Natural killer cell treated with Interleukin-12 subunit alpha and Interleukin-12 subunit beta and Interleukin-15 and Interleukin-18, amount 100 ng/mL, for 72 hours (primary cell): ENCODE measurements at places on chromosomes 12 and 14.
A peak's percentile ranks its signal among the peaks of the same experiment; 100 is the strongest.

- no peaks in the 10 kb centered on the region for H3K4me1 ChIP-seq
- no peak overlapping the region for H3K27ac ChIP-seq
- peaks cover 4% of the 10 kb centered on the region for H3K36me3 ChIP-seq
Observed at GRCh38 chr14:47978871-47979270, 303.5 kb upstream of the MDGA2 start.

DNA sequence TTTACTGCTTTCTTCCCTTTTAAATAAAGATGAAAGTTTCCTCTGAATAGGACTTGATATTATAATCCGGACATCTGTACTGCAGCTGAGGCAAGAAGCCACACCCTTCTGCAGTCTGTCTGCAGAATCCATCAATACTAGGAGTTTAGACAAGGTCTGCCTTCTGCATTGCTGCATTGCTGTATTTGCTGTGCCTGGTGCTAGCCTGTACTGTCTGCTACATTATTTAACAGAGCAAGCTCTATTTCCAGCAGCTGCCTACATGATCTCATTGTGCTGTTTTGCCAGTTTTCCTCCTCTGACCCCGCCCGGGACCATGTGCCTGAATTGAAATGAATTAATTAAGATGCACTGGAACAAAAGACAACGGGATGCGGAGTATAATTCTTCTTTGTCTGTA is 1.7 kb downstream of the TUBA1A start:
- H3K27ac ChIP-seq: peak overlapping the region; percentile 90
- peaks cover 7% of the 10 kb centered on the region for H3K36me3 ChIP-seq
- H3K4me1 ChIP-seq: peaks cover 24% of the 10 kb centered on the region
- H3K4me3 ChIP-seq: peak overlapping the region; percentile 92

DNA sequence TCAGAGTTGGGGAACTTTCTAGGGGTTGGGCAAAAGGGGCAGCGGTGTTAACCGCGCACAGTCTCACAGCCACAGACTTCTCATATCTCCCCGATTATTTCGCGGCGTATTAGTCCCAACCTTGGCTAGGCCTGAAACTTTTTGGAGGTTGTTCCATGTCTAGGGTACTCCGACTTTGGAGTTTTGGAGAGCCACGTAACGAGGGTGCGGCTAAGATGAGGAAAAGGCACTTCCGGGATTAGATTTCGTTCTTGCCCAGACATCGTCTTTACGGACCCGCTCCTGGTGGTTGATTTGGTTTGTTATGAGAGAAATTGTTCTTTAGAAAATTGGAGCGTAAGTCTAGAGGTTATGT is 513 bp downstream of the CCNK start:
- peak overlapping the region; percentile 97 for H3K27ac ChIP-seq
- peak overlapping the region; percentile 89 for H3K4me3 ChIP-seq
- DNase-seq: no peak
- H3K4me1 ChIP-seq: peaks cover 54% of the 10 kb centered on the region

- no peak overlapping the region for H3K27ac ChIP-seq
- H3K36me3 ChIP-seq: no peaks in the 10 kb centered on the region
- no peaks in the 10 kb centered on the region for H3K4me1 ChIP-seq
- no peak overlapping the region for H3K4me3 ChIP-seq
- no peak for DNase-seq
- no peaks in the 10 kb centered on the region for H3K27me3 ChIP-seq
Observed at GRCh38 chr14:69328765-69329164, 68.8 kb downstream of the GALNT16 start.

GRCh38 chr14:40221428-40221827 is 789.2 kb upstream of the FBXO33 start:
- peaks cover 4% of the 10 kb centered on the region for H3K36me3 ChIP-seq
- no peaks in the 10 kb centered on the region for H3K4me1 ChIP-seq
- H3K4me3 ChIP-seq: no peak overlapping the region

DNA sequence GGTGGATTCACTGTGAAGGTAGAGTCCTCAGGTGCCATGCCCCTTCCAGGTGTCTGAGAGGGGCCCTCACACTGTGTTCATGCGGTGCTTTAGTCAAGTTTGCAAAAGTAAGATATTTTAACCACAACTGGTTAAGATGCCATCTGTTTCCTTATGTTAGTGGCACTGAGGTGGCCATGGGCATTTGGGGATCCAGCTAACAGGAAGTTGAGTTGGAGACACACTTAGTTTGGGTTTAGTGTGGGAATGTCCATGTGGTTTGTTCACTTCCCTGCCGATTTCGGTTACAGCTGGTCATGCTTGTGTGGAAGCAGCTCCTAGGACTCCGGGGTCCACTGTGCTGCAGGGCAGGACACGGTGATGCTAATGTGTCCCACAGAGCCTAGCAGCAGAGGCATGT is 17.3 kb upstream of the ABHD12B start:
- no peak overlapping the region for H3K27ac ChIP-seq
- H3K36me3 ChIP-seq: no peaks in the 10 kb centered on the region

GRCh38 chr14:59224341-59224740 is 35.9 kb downstream of the DAAM1 start:
- H3K4me3 ChIP-seq: no peak overlapping the region
- no peak overlapping the region for H3K27ac ChIP-seq
- H3K4me1 ChIP-seq: peaks cover 8% of the 10 kb centered on the region
- H3K27me3 ChIP-seq: no peaks in the 10 kb centered on the region
- H3K36me3 ChIP-seq: no peaks in the 10 kb centered on the region
- no peak for DNase-seq

DNA sequence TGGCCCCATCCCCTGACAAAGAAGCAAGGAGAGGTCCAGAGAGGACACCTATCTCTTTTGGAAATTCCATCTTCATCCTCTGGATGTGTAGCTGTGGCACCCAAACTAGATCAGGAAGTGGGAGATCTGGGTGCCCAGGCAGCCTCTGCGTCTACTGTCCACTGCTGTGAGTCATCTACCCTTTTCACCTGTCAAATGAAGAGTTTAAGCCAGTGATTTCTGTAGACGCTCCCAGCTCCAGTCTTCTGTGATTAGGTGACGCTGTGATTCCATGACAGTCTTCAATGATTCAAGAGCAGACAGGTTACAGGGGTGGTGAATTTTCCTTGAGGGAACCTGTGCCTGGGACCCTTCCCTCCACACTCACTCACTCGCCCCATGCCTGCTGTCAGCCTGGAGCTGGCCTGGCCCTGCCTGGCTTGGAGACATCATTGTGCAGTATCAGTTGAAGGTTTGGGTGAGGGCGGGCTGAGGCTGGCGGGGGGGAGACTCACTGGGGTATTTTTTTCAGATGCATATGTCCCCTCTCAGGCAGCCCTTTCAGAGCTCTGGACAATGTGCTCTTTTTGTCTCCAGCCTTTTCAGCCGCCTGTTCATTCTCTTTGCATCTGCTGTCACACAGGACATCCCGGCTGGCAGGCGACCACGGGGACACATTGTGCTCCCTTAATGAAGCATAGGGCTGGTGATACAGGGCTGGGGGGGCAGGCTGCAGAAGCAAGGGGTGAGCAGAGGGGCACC is 56.8 kb upstream of the PARP11 start:
- DNase-seq: no peak
- H3K36me3 ChIP-seq: no peaks in the 10 kb centered on the region
- H3K4me1 ChIP-seq: peaks cover 5% of the 10 kb centered on the region
- no peak overlapping the region for H3K4me3 ChIP-seq

DNA sequence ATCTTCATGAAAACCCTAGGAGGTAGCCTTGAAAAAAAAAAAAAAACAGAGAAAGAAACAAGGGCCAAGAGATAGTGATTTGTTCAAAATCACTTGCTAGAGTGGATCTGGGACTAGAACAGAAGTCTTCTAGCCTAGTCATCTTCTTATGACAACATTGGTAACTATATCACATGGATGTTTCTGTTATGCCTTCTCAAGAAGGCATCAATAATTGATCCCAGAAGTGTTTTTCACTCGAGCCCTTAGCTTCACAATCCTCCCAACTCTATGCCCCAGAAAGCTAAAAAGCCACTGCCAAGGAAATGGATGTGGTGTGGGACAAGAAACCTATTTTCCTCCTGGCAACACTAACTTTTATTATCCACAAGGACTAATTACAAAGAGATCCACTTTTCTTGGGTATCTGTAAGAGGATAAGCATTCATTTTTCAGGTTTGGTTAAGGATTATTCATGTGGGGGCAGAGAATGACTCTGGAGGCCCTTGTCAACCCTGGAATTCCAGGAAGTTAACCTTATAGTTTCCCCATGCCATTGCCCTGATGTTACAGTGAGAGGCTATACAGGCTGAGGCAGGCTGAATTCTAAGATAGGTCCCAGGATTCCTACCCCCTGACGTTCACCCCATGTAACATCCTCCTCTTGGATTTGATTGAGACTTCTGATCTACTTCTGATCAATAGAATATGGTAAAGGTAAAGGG is 67.7 kb upstream of the CPM start:
- H3K27ac ChIP-seq: no peak overlapping the region
- no peak for DNase-seq
- peaks cover 20% of the 10 kb centered on the region for H3K27me3 ChIP-seq
- no peaks in the 10 kb centered on the region for H3K4me1 ChIP-seq
- no peak overlapping the region for H3K4me3 ChIP-seq

GRCh38 chr12:65882486-65882885 is 58.2 kb downstream of the HMGA2 start:
- H3K27me3 ChIP-seq: peaks cover 30% of the 10 kb centered on the region
- no peaks in the 10 kb centered on the region for H3K36me3 ChIP-seq
- H3K4me3 ChIP-seq: no peak overlapping the region

DNA sequence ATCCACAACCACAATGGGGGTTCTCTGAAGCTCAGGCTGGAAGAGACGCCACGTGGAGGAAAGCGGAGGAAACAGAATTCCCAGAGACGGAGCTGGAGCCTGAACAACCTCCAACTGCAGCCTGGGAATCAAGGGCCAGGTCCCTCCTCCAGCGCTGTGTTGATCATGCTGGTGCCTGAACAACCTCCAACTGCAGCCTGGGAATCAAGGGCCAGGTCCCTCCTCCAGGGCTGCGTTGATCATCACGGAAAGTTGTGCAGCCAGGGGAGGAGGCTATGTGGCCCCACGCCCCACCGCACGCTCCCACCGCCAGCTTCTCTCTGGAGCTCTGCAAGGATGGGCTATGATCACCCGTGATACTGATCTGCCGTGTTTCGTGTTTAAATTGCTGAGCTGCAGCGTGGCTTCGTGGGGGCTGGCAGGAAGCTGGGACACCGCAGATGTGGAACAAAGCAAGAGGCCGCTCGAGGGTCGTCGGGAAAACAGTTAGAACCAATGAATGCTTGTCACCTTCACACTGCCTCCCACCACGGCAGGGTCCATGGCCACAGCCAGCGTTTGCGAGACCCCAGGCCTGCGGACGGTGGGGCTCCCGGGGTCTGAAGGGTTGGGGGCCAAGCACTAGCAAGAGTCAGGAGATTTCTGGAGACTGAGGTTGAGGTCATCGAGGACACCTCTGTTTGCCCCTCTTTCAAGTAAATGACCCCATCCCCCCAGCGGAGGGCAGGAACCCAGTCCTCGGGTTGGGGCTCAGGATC is 51.8 kb upstream of the FBRSL1 start:
- H3K36me3 ChIP-seq: no peaks in the 10 kb centered on the region
- peaks cover 15% of the 10 kb centered on the region for H3K27me3 ChIP-seq
- H3K27ac ChIP-seq: no peak overlapping the region

GRCh38 chr14:54493293-54493692 is 4.5 kb upstream of the GMFB start:
- DNase-seq: no peak
- no peak overlapping the region for H3K4me3 ChIP-seq
- H3K4me1 ChIP-seq: peaks cover 11% of the 10 kb centered on the region
- no peaks in the 10 kb centered on the region for H3K36me3 ChIP-seq
- H3K27ac ChIP-seq: no peak overlapping the region

- H3K36me3 ChIP-seq: no peaks in the 10 kb centered on the region
- H3K27ac ChIP-seq: peak overlapping the region; percentile 98
- H3K27me3 ChIP-seq: no peaks in the 10 kb centered on the region
Observed at GRCh38 chr12:108664338-108665258, 30.9 kb upstream of the SELPLG start.

DNA sequence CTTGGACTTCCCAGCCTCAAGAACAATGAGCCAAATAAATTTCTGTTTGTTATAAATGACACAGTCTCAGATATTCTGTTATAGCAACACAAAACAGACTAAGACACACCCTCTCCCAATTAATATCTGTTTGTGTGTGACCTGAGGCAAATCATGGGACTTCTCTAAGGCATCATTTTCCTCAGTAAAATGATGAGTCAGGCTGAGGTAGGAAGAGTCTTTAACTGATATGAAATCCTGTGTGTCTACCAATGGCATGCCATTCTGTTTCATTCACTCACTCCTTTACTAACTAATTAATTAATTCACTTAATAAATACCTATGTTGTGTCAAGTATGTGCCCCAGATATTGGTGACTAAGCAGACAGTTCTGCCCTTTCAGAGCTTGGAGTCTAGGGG is 258.4 kb upstream of the CRY1 start:
- peak overlapping the region; percentile 3 for H3K4me3 ChIP-seq
- peak overlapping the region; percentile 9 for H3K27ac ChIP-seq
- no peak for DNase-seq
- no peaks in the 10 kb centered on the region for H3K27me3 ChIP-seq
- peaks cover 24% of the 10 kb centered on the region for H3K4me1 ChIP-seq

DNA sequence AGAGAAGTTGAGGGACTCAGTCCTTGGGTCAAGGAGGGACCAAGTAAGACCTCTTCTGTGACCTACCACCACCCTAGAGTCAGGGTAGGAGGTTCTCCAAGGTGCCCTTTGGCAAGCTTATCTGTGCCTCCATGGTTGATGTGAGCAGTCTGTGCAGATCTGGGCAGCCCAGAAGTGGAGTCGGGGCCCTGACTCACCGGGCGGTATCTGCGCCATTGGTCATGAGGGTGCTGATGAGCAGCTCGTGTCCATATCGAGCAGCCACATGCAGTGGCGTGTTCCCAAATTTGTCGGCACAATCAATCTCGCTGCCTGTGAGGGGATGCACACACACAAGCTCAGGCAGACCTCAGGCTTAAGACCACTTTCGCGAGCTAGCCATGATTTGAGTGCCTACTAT is 5.1 kb downstream of the ANKRD52 start:
- DNase-seq: no peak
- H3K4me1 ChIP-seq: peaks cover 7% of the 10 kb centered on the region
- H3K4me3 ChIP-seq: no peak overlapping the region

GRCh38 chr12:92134638-92135274 is 10.9 kb downstream of the BTG1 start:
- no peaks in the 10 kb centered on the region for H3K27me3 ChIP-seq
- H3K4me1 ChIP-seq: peaks cover 67% of the 10 kb centered on the region
- H3K36me3 ChIP-seq: peaks cover 22% of the 10 kb centered on the region
- no peak for DNase-seq
- peak overlapping the region; percentile 96 for H3K4me3 ChIP-seq

- H3K36me3 ChIP-seq: no peaks in the 10 kb centered on the region
- peaks cover 9% of the 10 kb centered on the region for H3K27me3 ChIP-seq
- H3K27ac ChIP-seq: no peak overlapping the region
- no peak for DNase-seq
- H3K4me1 ChIP-seq: no peaks in the 10 kb centered on the region
- H3K4me3 ChIP-seq: no peak overlapping the region
Observed at GRCh38 chr14:93752980-93753561, 35.2 kb downstream of the PRIMA1 start.
